Activated CD4-positive, alpha-beta memory T cell treated with anti-CD3 and anti-CD28 coated beads, Interleukin-2, amount 10 ng/mL, durations not matched to agents 7 days and 5 days (primary cell): ENCODE measurements at places on chromosomes 5 and 9. TPM values are rescaled to one million over a fixed set of nuclear protein-coding genes. Genes with fewer than 3 reads are reported as not detected.

The TAS2R1 gene
- not detected for total RNA-seq

The GCNT4 gene
- total RNA-seq, result 1.6 TPM

The FBXO4 gene
- total RNA-seq, result 13.3 TPM

The LCN9 gene
- not detected for total RNA-seq

The DRD1 gene
- not detected for total RNA-seq

The OR2V1 gene
- not detected for total RNA-seq

The FBP2 gene
- not detected for total RNA-seq

- no peak overlapping the region for H3K27ac ChIP-seq
- H3K36me3 ChIP-seq, result peaks cover 20% of the 10 kb centered on the region
- no peak for DNase-seq
- no peak overlapping the region for H3K4me3 ChIP-seq
- H3K4me1 ChIP-seq, result peaks cover 59% of the 10 kb centered on the region
- H3K27me3 ChIP-seq, result no peaks in the 10 kb centered on the region
Measured at GRCh38 chr5:128083811-128084227, 253 bp downstream of the SLC12A2 start.

GRCh38 chr9:8637626-8638025 is 838.0 kb upstream of the DMAC1 start:
- H3K36me3 ChIP-seq, result no peaks in the 10 kb centered on the region
- H3K27ac ChIP-seq, result no peak overlapping the region
- H3K27me3 ChIP-seq, result no peaks in the 10 kb centered on the region

DNA sequence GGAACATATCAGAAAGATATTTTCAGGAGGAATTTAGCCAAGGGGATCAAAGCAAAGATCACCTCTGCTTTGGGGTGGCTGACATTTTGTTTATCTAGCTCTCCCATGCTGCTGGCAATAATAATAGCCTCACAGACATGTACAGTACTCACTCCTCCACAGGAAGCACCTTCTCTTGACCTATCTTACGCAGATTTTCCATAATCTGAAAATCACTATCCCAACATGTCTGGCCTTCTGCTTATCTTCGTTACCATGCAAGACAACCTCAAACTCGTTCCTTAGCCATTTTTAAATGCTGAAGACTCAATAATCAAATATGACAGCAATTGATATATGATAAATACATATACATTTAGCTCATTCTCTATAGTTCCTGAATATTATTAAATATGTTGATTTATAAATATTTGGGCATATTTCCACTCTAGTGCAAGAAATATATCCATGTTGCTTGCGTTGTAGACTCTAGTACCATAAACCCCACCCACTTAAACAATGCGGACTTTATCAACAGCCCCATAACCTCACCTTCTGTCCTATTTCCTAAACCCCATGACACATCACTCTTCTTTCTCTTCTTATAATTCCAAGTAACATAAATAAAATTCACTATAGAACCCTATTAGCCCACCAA is 18.0 kb downstream of the ZNF608 start:
- no peak overlapping the region for H3K4me3 ChIP-seq
- H3K27ac ChIP-seq, result no peak overlapping the region
- DNase-seq, result no peak
- H3K36me3 ChIP-seq, result no peaks in the 10 kb centered on the region
- H3K27me3 ChIP-seq, result no peaks in the 10 kb centered on the region
- no peaks in the 10 kb centered on the region for H3K4me1 ChIP-seq

DNA sequence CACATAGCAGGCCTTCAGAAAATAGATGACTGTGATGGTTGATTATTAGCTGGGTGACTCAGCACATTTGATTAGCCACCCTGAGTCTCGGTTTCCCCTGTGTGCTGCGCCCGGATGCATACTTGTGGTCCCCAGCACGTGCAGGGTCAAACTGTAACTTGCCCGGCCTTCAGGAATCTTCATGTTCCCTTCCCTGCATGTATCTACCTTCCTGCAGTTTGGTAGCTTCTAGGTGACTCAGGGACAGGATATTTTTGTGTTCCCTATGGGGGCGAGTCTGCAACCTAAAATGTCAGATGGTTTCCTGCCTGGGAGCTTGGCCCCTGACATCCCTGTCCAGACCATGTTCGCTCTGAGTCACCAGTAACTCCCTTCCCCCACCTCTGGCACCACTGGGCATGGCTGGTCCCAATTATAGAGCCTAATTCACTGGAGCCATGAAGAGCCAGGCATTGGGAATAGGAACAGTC is 13.2 kb downstream of the PTGS1 start:
- no peak for DNase-seq
- no peaks in the 10 kb centered on the region for H3K4me1 ChIP-seq
- H3K36me3 ChIP-seq, result no peaks in the 10 kb centered on the region
- no peak overlapping the region for H3K27ac ChIP-seq
- no peak overlapping the region for H3K4me3 ChIP-seq

DNA sequence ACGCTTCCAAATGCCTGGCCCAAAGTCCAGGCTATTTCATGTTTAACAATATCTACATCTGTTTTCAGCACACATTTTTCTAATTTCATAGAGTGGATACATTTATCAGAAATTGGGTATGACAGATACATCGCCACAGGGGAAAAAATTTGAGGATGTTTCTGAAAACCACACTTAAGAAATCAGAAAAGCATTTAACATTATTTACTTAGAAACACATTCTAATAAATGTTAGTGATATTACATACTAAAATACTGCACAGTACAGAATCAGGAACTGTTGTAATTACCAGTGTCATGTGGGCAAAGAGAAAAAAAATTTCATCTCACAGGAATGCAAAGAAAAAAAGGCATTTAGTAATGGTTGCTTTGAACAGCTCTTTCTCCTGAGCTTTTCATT is 310.5 kb upstream of the KIF2A start:
- H3K27me3 ChIP-seq, result no peaks in the 10 kb centered on the region
- H3K4me3 ChIP-seq, result no peak overlapping the region
- H3K36me3 ChIP-seq, result no peaks in the 10 kb centered on the region
- no peak for DNase-seq
- no peak overlapping the region for H3K27ac ChIP-seq
- H3K4me1 ChIP-seq, result no peaks in the 10 kb centered on the region

DNA sequence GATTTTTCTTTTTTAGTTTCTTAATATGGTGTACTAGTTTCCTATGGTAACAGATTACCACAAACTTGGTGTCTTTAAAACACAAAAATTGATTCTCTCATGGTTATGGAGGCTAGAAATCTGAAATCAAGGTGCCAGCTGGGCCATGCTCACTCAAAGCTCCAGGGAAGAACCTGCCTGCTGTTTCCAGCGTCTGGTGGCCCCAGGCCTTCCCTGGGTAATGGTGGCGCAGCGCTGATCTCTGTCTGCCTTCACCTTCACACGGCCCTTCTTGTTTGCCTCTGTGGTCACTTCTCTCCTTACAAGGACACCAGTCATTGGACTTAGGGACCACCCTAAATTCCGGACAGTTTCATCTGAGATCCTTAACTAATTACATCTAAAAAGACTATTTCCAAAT is 70.5 kb upstream of the GFPT2 start:
- H3K36me3 ChIP-seq, result no peaks in the 10 kb centered on the region
- DNase-seq, result no peak
- H3K27me3 ChIP-seq, result no peaks in the 10 kb centered on the region
- H3K4me1 ChIP-seq, result no peaks in the 10 kb centered on the region
- no peak overlapping the region for H3K4me3 ChIP-seq
- no peak overlapping the region for H3K27ac ChIP-seq

DNA sequence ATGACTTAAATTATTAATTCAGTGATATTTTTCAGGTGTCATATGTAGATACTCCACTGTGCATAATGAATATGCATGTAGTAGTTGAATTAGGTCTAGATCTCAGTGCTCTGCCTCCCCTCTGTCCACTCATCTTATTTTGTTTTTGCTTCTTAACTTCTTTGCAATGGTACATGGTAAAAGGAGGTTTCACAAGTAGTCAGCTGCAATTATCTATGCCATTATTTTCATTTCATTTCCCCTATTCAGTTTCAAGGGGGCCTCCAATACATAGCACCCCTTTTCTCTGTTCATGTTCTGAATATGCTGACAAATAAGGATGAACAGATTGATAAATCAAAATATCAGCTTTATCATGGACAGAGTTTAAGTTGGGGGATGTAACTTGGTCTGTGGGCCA is 511.6 kb upstream of the ZNF608 start:
- no peaks in the 10 kb centered on the region for H3K27me3 ChIP-seq
- H3K27ac ChIP-seq, result no peak overlapping the region
- DNase-seq, result no peak
- H3K4me3 ChIP-seq, result no peak overlapping the region
- H3K36me3 ChIP-seq, result no peaks in the 10 kb centered on the region

- no peaks in the 10 kb centered on the region for H3K36me3 ChIP-seq
- DNase-seq, result no peak
Measured at GRCh38 chr5:168270476-168270875, 21.0 kb upstream of the WWC1 start.

DNA sequence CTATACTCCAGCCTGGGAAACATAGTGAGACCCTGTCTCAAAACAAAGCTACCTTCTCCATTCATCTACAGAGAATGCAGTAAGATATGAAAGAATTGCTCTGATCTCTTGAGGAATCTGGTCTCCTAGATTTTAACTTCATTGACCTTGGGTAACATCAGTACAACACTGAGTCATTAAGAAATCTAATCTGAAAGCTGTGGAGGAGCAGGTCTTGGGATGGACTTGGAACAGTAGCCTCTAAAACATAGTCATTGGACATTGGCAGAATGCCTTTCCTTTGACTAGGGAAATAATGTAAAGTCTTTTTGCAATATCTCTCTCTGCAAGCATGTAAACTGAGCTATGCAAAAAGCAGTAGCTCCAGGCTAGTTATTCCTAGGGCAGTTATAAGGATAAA is 58.1 kb downstream of the KCNN2 start:
- H3K27ac ChIP-seq, result no peak overlapping the region
- H3K4me1 ChIP-seq, result no peaks in the 10 kb centered on the region
- H3K36me3 ChIP-seq, result no peaks in the 10 kb centered on the region

DNA sequence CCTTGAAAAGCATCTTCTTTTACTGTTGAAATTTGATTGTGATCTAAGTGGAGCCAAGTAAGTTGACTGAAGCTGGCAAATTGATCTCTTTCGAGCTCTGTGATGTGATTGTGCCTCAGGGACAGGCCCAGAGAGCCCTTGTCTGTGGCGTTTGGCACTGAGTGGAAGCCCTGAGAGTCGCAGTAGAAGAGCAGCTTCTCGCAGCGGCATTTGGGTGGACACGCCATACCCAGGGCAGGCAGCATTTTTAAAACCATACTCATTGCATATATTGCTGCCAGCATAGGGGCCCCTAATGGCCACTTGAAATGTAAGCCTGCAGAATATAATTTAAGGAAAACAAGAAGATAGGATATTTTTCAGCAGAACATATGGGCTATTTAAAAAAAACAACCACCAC is 894 bp downstream of the LRRTM2 start:
- peaks cover 7% of the 10 kb centered on the region for H3K27me3 ChIP-seq
- peaks cover 14% of the 10 kb centered on the region for H3K4me1 ChIP-seq
- no peaks in the 10 kb centered on the region for H3K36me3 ChIP-seq

DNA sequence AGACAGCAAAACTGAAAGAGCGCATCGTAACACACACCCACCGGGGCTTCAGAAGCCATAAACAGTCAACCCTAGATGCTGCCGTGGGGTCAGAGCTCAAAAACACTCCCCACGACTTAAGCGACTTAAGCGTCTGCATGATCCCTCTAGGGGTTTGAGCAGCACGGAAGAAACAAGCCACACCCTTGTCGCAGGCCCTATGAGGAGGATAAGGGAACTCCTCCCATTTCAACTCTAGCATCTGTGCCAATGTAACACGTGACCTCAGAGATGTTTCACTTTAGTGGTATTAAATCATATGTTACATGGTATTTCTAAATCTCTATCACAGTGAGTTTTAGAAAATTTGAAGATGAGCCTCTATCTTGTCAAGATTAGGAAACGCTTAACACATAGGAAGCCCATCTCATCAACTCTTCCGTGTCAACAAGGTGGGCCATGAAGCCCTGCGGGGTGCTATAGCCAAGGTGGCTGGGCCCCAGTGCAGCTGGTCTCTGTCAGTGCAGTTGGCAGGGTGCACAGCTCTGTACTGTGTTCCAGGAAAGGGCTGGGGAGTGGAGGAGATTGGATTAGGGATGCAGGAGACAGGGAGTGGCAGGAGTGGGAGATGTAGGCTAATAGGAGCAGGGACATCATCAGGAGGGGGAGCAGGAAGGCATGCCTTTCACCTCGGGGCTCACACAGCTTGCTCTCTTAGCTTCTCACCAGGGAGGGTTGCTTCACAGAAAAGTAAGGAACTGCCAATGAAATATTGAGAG is 33.1 kb downstream of the ZCCHC9 start:
- no peak overlapping the region for H3K4me3 ChIP-seq
- H3K36me3 ChIP-seq, result no peaks in the 10 kb centered on the region
- H3K27ac ChIP-seq, result no peak overlapping the region
- no peak for DNase-seq
- peaks cover under 1% of the 10 kb centered on the region for H3K27me3 ChIP-seq
- H3K4me1 ChIP-seq, result no peaks in the 10 kb centered on the region

DNA sequence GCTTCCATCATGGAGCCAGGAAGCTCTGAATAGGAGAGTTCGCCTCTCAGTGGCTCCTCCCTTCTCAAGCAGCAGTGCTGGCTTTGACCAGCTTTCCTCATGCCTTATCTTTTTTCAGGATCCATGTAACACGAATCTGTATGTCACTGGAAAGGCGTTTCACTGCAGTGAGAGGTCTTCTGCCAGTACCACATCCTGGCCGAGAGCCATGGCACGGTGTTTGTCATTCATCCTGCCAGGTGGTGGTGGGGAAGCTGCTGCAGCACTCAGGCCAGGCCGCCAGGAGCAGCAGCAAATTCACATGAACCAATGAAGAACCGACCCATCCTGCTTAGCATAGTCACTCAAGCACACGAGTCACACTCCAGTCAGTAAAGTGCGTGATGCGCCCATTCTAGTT is 179.0 kb downstream of the FANCC start:
- H3K36me3 ChIP-seq, result peaks cover 5% of the 10 kb centered on the region
- no peak overlapping the region for H3K27ac ChIP-seq
- no peak overlapping the region for H3K4me3 ChIP-seq
- H3K27me3 ChIP-seq, result no peaks in the 10 kb centered on the region
- H3K4me1 ChIP-seq, result peaks cover 11% of the 10 kb centered on the region
- no peak for DNase-seq

GRCh38 chr9:34782372-34782771 is 72.4 kb upstream of the CCL21 start:
- H3K36me3 ChIP-seq, result no peaks in the 10 kb centered on the region
- H3K4me1 ChIP-seq, result no peaks in the 10 kb centered on the region
- H3K27ac ChIP-seq, result no peak overlapping the region
- no peak overlapping the region for H3K4me3 ChIP-seq
- peaks cover 16% of the 10 kb centered on the region for H3K27me3 ChIP-seq
- DNase-seq, result no peak
